ENCODE measurements at places on chromosomes 1 and 21.

DNA sequence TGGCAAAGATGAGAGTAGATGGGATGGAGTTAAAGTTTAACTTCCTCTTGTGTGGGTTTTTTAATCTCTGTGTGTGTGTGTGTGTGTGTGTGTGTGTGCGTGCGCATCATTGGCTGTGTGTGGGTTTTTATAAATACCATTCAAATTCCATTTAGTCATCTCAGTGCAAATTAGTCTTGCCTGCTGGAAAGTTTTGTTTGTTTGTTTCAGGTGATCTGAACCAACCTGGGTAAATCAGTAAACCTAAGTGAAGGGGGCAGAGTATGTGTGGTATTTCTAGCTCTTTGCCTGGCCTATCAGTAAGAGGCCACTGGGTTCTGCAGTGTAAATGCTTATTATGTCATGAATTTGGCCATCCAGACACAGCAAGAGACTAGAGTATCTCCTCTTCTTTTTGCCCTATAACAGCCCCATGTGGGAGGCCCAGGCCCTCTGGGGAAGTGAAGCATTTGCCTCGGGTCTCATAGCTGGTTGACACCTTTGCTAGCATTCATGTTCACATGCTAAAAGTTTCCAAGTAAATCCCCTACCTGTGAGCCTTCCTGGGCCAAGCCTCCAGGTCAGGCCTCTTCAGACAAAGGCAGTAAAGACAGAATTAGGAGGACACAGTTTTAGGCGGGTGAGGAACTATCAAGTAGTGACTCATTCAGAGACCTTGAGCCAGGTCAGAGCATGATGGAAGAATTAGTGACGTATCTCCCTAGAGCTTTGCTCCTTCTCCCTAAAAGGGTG is 14.7 kb downstream of the INTS3 start:
- no peak for DNase-seq

DNA sequence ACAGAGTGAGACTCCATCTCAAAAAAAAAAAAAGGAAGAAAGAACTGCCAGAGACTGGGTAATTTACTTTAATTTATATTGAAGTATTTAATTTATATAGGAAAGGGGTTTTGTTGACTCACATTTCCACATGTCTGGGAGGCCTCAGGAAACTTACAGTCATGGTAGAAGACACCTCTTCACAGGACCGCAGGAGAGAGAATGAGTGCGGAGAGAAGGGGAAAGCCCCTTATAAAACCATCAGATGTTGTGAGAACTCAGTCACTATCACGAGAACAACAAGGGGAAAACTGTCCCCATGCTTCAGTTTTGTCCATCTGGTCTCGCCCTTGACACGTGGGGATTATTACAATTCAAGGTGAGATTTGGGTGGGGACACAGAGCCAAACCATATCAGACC is 25.8 kb upstream of the PPP1R8 start:
- no peak for DNase-seq

GRCh38 chr21:45709173-45709572 is 65.6 kb downstream of the PCBP3 start:
- no peak for DNase-seq

- no peak for DNase-seq
These were observed 148.0 kb upstream of the LMO4 start for GRCh38 chr1:87180682-87181081.

DNA sequence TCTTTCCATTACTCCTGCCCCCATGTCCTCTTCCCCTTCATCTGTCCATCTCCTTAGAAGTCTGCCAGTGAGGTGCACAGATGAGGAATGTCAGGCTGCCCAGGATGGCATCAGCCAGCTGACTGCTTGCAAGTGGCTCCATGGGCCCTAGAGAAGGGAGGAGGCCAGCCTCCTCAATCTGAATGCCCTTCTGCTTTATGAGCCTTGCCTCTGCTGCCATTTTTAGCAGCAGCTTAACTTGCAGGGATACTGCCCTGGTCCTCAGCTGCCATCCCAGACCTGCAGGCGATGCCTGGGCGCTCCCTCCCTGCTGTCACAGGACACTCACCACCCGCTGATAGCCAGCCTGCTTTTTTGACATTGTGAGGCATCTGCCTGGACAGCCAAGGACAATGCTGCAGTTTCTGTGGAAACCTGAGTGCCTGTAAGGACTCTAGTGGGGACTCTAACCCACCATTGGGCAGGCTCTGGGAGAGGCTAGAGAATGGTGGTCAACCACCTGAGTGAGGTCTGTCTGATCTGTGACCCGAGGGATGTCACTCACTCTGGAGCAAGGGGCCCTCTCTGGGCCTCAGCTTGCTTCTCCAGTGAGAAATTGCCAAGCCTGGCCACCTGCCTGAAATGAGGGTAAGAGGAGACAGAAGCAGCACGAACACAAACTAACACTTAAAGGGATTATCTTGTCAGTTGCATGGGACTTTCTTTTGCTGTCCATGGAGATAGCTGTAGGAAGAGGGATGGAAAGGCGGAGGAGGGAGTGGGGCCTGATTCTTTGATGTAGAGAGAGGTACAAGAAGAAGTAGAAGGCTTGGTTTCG is 185.0 kb downstream of the MIS18A start:
- DNase-seq = no peak

DNA sequence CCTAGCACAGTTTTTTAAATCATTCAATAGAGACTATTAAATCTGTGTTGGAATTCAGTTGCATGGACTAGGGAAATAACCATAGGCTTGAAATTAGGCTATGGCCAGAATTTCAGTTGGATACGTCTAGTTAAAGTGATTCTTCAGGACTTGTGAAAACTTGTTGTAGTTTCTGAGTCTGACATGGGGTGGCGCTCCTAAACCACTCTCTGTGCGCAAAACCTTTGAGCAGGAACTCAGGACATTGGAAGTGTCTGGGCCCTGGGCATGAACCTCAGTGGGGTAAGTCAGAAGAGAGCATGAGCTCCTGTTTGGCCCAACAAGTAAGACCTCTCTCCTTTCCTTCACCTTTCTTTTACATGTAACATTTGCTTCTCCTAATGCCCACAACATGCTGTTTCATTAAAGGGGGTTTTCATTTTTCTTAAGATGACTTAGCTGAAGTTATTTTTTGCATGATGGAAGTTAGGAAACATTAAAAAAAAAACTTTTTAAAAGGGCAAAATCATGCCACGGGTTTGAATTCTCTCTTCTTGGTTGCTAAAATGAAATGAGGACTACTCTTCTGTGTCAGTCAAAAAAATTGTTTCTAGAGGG is 17.1 kb upstream of the CCDC190 start:
- DNase-seq = no peak

Data from NCI-H524 treated with DMSO at 0.1 percent for 48 hours (cell line).